Stimulated activated CD4-positive, alpha-beta T cell treated with anti-CD3 and anti-CD28 coated beads, TNF-alpha, amount 100 ng/mL, for 4 hours (primary cell): ENCODE measurements at places on chromosomes 4 and X.
A peak's percentile ranks its signal among the peaks of the same experiment; 100 is the strongest.

DNA sequence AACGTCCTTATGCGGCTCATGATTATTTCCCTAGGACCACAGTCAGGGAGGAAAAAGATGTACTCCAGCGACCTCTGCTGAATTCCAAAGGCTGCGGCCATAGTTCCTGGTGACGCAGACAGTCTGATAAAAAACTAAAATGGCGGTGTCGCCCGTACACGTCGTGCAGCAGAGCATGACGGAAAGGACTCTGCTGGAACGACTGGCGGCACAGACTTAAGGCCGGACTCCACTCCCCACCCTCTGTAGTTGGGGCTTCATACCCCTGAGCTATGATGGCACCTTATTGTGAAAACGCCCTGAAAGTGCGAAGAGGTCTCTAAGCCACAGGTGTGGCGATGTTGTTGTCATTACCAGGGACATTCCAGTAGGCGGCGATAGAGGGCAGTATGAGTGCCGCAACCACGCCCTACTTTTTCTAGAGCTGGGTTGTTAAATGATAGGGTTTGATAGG, 90.0 kb upstream of the EDA2R start:
- peak; percentile 13 for DNase-seq

- DNase-seq = no peak
Observed at GRCh38 chrX:32894679-32895078, 316.7 kb downstream of the DMD start.

DNA sequence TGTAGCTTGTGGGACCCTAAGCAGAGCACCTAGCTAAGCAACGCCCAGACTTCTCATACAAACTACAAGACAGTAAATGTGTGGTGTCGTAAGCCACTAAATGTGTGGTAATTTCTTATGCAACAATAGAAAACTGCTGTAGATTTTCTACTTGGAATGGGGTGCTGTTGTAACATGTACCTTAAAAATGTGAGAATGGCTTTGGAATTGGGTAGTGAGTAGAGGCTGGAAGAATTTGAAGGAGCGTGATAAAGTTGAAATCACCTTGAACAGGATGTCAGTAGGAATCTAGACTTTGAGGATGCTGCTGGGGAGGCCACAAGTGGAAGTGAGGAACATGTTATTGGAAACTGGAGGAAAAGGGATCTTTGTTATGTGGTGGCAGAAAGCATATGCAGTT, 43.2 kb upstream of the FUNDC1 start:
- DNase-seq = no peak

- peak; percentile 3 for DNase-seq
Observed at GRCh38 chr4:113869743-113870375, 108.3 kb upstream of the CAMK2D start.

DNA sequence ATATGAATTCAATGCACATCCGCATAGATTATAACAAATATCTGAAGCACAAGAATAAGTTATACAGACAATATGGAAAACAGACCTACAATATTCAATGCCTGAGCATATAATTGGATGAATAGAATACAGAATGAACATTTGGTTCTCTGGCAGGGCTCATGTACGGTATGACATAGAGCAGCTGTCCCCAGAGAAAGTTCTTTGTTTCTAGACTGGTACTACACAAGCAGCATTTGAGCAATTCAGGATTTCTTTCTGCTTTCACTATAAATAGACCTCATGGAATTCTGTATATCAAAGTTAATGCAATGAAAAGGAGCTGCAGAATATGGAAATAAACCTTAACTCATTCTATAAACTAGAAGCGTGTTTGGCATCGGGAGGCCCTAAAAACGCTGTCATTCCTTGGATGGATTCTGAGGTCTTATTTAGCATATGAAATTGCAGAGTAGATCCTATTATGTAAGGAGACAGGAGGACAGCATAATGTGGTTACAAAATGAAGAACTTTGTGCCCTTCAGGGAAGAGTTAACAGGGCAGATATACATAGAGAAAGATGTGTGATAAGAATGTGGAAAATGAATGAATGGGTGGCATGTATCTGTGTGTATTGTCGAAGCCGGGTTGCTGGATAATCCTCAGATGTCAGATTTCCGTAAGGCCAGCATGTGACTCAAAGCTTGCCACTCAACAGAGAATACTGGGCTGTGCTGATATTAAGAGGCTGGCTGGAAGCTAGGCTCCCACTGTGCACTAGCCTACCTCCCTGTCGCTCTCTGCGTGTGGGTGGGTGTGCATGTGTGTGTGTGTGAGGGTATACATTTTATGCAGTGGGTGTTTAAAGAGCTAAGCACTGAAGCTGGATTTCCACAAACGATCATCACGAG, 103.3 kb upstream of the SLC4A4 start:
- DNase-seq = no peak
